Right lobe of liver (tissue), 6 donors: ENCODE measurements at places on chromosomes 4 and X.

DNA sequence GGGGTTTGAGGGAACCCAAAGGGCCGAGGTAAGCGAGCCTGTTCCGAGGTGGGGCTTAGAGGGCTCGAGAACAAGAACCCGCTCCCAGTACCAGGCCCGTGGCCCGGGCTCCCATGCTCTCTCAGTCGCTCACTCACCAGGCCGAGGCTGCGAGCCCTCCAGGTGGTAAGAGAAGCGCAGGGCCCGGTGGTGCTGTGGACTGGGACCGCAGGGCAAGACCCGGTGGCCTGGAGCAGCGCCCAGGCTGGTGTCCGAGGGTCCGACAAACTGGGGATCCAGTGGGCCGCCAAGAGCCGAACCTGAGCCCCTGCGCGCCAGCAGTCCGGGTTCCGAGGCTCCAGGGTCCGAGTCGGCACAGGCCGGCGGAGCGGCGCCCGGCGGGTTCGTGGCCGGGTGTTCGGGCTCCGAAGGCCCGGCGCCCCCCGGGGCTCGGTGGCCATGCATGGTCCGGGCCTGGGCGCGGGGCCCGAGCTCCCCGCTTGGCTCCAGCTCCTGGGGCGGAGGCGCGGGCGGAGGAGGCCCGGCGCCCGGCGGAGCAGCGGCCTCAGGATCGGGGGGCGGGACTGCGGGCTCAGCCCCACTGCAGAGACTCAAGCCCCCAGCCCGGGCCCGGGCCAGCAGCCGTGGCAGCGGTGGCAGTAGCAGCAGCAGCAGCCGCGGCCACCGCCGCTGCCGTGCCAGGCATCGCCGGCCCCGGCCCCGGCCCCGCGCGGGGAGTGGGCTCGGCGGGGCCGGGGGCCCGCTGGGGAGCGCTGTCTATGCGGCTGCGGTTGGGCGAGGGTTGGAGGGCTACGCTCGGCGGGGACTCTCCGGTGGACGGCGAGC, 833 bp downstream of the FGD1 start:
- DNase-seq = no peak

- DNase-seq = no peak
Measured at GRCh38 chrX:88605222-88605583, 141.8 kb upstream of the CPXCR1 start.

DNA sequence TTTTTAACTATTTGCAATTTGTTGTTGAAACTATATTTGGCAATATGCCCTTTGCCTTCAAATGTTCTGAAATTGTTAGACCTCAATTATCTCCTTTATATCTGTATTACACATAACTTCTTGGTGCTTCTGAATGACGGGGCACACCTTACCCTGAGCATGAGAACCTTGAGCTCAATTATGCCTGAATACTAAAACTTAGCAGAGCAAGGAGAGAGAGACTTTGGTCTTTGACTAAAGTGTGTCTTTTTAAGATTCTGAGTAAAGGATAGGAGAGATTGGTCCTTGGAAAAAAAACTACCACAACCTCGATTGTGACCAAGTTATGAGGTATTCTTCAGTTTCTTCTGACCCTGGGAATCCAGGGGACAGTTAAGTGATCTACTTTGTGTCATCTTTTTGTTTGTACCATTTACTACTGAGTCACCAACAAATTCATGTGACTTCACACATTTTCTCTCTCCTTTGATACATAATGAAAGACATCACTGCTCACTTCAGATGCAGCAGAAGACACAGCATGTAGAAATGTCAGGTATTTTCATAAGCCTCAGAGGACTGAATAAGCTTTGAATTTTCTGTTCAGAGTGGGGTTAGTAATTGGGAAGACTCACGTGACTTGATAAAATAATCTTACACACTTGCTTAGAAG, 51.4 kb downstream of the PTTG2 start:
- no peak for DNase-seq

- no peak for DNase-seq
Measured at GRCh38 chr4:168293386-168293975, 25.1 kb downstream of the DDX60 start.

GRCh38 chrX:118143578-118143977, 27.0 kb upstream of the KLHL13 start:
- no peak for DNase-seq

DNA sequence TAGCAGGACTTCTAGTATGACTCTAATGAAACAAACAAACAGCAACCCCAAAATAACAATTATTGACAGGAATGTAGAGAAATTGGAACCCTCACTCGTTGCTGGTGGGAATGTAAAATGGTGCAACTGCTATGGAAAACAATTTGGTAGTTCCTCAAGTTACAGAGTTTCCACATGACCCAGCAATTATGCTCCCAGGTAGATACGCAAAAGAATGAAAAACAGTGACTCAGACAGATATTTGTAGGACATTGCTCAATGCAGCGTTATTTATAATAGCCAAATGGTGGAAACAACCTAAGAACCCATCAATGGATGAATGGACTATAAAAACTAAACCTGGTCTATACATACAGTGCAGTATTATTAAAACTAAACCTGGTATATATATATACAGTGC, 646.1 kb upstream of the FRG1 start:
- no peak for DNase-seq

DNA sequence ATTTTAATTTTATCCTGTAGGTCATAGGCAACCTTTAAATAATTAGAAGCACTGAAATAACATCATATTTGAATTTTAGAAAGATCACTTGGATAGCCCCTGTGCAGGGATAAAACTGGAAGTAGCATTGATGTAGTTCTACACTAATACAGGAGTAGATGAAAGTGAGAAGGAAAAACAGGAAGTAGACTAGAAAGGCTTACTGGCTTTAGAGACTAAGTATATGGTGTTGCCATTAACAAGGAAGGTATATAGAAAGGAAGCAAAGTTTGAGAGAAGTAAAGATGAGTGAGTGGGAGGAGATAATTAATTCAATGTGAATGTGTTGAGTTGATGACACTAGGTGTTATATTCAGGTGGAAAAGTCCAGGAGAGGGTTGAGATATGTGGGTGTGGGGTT, 73.1 kb upstream of the EPGN start:
- DNase-seq = no peak

- DNase-seq = no peak
Measured at GRCh38 chrX:54178100-54178940, 4.7 kb downstream of the FAM120C start.

GRCh38 chr4:25900310-25900709, 13.7 kb upstream of the SMIM20 start:
- no peak for DNase-seq

GRCh38 chrX:17535229-17535628, 160.2 kb downstream of the NHS start:
- DNase-seq = no peak

DNA sequence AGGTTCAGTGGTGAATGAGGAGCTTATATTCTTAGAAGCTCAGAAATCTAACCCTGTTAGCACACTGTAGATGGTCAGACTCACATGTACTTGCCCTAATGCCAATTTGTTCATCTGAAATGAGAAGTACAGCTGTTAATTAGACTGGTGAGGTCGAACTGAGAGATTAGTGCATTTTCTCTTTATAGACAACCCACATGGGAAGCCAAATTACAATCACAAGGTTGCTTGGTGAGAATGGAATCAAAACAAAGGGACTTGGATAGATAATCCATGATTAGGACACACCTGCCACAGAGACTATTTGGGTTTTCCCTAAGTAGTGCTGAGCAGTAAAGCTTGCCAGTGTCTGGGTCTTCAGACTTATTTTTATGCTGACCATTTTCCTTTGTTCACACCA, 88.3 kb downstream of the POLA1 start:
- no peak for DNase-seq

- DNase-seq = no peak
Measured at GRCh38 chr4:2250357-2251072, 8.6 kb upstream of the HAUS3 start.

- DNase-seq = no peak
Measured at GRCh38 chr4:6668391-6668790, 25.3 kb upstream of the S100P start.

DNA sequence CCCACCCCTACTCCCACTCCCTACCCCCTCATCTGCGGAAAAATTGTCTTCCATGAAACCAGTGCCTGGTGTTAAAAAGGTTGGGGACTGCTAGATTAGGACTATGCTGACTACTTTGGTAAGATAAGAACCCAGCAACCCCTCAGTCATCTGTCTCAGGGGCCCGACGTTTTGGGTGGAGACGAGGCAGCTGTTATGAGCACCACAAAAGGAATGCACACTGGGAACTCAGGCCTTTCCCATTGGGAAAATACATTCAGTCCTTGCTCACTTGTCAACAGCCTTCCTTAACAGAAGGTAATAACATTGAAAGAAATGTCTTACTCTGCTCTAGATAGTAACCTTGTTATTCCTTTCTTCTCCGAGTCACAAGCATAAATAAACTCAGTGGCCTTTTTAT, 310.8 kb downstream of the AFF2 start:
- DNase-seq = no peak

DNA sequence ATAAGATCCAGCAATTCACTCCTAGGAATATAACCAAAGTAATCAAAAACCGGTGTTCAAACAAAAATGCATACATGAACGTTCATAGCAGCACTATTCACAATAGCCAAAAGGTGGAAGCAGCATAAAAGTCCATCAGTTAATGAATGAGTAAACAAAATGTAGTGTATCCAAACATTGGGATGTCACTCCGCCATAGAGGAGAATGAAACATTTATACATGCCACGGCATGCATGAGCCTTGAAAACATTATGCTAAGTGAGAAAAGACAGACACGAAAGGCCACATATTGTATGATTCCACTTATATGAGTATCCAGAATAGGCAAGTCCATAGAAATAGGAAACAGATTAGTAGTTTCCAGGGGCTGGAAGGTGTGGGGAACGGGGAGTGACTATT, 11.0 kb upstream of the PDLIM3 start:
- DNase-seq = no peak

GRCh38 chr4:59341506-59341905, 1858.6 kb upstream of the ADGRL3 start:
- no peak for DNase-seq

DNA sequence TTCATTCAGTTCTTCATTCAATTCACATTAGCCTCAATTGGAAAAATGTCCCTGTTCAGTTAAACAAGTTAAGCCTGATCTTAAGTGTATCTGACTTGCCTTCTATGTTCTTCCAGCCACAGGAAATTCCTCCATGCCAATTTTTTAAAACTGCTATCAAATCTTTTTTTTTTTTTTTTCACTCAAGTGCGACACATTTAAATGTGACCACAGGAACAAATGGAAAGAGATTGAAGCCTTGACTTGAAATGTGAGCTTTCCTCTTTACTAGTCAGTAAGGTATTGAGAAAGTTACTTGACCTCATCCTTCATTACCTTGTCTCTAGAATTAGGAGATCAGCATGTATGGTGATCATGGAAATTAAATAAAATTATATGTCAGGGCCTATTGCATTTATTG, 165.1 kb downstream of the SLIT2 start:
- DNase-seq = no peak

DNA sequence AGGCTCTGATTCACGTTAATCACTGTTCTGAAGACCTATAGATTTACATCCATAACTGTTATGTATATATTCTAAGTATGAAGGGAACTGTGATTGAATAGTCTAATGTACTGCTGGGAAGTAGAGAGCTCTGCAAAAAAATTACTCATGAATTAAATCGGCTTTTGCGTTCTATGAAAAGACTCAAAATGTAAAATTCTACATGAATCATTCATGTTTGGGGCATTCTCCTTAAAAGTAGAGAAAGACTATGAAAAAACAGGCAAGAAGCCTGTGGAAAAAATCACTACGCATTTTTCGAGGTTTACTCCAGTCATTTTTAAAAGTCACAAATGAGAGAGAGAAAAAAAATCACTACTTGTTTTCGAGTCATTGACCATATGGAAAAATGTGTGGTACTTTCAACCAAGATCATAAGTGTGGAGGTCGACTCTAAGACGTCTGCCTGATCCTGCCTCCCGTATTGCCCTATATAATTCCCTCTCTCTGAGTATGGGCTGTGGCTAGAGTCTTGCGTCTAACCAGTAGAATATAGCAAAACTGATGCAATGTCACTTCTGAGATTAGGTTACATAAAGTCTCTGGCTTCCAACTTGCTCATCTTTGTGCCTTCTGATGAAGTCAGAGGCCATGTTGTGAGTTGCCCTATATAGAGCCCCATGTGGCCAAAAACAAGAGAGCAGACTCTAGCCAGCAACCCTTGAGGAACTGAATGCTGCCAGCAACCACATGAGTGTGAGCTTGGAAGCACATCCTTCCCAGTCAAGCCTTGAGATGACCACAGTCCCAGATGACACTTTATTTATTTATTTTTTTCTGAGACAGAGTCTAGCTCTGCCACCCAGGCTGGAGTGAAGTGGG, 32.1 kb upstream of the VEGFD start:
- no peak for DNase-seq

GRCh38 chrX:66833426-66833825, 194.5 kb upstream of the EDA2R start:
- no peak for DNase-seq

GRCh38 chrX:130082244-130083106, 27.8 kb downstream of the ELF4 start:
- DNase-seq = no peak

- no peak for DNase-seq
Measured at GRCh38 chr4:153758136-153758535, 1.7 kb downstream of the RNF175 start.

DNA sequence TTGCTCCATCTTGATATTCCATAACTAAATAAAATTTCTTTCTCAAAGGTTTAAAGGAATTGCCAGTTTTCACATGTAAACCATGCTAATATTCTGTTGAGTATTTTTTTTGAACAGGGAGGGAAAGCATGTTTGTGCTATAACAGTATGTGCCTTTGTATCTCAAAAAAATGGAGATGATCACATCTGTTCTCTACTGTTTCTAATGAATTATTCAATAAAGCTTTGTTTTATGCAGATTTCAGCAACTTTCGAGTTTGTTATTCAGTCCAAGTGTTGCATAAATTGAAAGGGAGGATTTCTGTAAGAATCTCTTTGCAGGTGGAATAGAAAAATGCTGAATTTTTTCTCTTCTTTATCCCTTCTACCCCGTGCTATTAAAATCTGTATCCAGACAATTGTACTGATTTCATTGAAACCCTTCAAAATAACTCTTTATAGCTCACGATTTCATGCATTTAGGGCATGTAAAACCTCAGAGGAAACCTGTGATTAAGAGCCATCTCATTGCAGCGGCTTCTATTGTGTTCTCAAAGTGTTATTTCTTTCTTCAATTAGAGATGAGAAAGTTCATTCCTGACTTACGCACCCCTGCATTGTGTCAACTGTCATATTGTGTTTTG, 42.1 kb downstream of the NEIL3 start:
- no peak for DNase-seq

DNA sequence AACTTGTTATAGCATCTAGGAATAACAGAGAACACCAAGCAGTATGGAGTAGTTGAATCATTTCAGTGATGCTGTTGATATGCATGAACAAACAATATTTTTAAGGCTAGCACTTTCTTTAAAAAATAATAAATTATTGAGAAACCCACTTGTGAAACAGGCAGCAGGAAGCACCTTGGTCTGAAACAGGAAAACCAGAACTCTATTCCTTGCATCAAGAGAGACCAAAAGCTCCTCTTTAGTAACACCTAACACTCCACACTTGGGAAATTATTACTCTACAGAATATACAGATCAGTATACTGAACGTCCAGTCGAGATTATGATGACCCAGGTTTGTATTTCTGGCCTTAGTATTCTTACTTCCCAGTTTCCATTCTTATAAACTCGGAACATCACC, 129.0 kb downstream of the ARAP2 start:
- no peak for DNase-seq
